ENCODE measurements at places on chromosomes 12 and 14.

DNA sequence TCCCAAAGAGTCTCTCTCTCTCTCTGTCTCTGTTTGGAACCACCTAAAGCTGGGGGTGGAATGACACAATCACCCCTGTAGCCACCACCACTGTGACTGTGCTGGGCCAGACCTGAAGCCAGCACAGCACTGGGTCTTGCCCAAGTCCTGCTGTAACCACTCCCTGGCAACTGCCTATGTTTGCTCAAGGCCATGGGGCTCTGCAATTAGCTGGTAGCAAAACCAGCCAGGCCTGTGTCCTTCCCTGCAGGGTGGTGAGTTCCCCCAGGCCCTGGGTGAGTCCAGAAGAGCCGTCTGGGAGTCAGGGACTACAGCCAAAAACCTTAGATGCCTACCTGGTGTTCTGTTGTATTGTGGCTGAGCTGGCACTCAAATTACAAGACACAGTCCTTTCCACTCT, 50.8 kb downstream of the DGLUCY start:
- DNase-seq: no peak

DNA sequence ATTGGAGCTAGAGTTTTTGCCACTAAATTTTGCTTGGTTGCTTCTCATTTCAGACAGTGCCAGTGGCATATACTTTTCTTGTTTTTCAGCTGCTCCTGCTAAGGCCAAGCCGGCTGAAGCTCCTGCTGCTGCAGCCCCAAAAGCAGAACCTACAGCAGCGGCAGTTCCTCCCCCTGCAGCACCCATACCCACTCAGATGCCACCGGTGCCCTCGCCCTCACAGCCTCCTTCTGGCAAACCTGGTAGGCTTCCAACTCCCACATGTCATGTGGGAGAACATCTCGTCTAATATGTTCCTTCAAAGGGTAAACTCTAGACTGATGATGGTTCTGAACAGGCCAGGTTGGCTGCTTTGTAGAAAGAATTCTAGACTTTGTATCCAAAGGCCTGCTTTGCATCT, 11.0 kb downstream of the DLST start:
- DNase-seq: no peak

GRCh38 chr12:3250034-3250433, 172.9 kb downstream of the TSPAN9 start:
- DNase-seq: no peak

- no peak for DNase-seq
Observed at GRCh38 chr14:40386433-40386832, 954.2 kb upstream of the FBXO33 start.

- no peak for DNase-seq
Observed at GRCh38 chr12:98022961-98023360, 492.4 kb upstream of the TMPO start.

DNA sequence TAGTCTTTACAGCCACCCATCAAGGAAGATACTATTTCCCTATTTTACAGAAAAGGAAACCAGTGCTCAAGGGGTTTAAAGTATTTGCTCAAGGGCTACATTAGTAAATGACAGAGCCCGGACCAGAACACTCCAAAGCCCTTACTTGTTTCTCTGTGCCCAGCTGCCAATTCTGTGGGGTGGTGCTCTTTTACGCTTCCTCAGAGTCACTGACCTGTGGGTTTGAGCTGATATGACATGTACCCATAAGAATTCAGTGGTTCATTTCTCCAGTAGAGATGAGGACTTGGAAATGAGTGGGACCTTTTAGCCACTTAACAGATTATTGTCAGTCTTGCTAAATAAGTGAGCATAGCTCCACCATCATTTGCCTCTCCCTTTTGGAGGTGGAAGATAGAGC, 37.4 kb upstream of the NKX2-8 start:
- no peak for DNase-seq

GRCh38 chr12:2190085-2190484, 137.3 kb downstream of the CACNA1C start:
- DNase-seq: no peak

DNA sequence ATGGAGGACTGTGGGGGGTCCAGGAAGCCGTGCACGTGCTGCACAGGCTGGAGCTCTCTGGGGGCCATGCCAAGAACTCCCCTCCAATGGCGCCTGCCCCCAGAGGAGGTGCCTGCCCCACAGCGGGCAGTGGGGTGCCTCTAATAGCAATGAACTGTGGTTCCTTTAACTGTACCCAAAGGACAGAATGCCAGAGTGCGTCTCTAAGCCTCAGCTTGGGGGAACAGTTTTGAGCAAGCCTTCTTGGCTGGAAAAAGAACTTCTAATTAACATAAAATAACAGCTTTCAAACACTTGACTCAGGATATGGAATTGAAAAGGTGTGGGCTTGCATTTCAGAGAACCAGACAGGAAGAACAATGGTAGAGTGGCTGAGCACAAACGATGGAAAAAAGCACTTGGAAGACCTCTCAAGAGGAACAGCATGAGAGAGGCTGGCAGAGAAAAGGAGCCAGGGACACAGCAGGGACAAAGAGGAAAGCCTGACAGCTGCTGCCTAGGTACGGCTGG, 195.6 kb downstream of the TTC7B start:
- no peak for DNase-seq

- peak; percentile 57 for DNase-seq
Observed at GRCh38 chr12:49369411-49370145, 2.3 kb downstream of the SPATS2 start.

GRCh38 chr14:91010153-91010533, 50.3 kb downstream of the RPS6KA5 start:
- no peak for DNase-seq

DNA sequence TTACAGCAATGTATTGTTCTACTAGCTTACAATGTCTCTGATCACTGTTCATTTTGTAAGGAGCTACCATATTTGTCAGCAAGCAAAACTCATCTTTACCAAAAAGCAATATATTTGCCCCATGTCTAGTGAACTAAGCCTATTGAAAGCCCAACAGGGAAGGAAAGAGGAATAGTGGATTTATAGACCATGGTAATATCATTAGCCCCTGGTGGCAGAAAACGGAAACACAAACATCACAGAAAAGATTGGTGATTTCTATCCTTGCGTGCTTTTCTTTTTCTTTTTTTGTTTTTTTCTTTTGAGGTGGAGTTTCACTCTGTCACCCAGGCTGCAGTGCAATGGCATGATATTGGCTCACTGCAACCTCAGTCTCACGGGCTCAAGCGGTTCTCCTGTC, 1562.4 kb upstream of the TMEM132C start:
- no peak for DNase-seq

GRCh38 chr12:113462117-113462774, 9.4 kb downstream of the LHX5 start:
- peak; percentile 32 for DNase-seq

GRCh38 chr14:69636718-69637480, 25.5 kb downstream of the SUSD6 start:
- DNase-seq: no peak

DNA sequence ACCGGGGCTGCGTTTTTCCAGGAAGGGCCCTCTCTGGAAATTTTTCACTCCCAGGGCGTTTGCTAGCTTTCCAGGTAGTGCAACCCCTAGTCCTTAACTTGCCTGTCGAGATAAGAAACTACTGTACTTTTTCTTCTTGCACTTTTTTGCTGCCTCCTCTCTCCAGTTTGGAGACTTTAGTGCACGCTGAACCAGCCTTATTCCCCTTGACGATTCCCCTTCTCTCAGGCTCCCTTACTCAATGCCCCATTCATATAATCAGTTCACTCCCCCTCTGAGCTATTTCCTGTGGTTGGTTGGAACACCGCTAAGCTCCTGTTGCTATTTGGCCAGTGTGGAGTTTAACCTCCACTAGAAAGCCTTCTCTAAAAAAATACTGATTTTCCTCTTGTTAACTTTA, 682 bp downstream of the CREBL2 start:
- no peak for DNase-seq

GRCh38 chr12:30990776-30991175, 64.2 kb downstream of the TSPAN11 start:
- DNase-seq: no peak

- DNase-seq: no peak
Observed at GRCh38 chr14:43471595-43471994, 1035.5 kb downstream of the FSCB start.

DNA sequence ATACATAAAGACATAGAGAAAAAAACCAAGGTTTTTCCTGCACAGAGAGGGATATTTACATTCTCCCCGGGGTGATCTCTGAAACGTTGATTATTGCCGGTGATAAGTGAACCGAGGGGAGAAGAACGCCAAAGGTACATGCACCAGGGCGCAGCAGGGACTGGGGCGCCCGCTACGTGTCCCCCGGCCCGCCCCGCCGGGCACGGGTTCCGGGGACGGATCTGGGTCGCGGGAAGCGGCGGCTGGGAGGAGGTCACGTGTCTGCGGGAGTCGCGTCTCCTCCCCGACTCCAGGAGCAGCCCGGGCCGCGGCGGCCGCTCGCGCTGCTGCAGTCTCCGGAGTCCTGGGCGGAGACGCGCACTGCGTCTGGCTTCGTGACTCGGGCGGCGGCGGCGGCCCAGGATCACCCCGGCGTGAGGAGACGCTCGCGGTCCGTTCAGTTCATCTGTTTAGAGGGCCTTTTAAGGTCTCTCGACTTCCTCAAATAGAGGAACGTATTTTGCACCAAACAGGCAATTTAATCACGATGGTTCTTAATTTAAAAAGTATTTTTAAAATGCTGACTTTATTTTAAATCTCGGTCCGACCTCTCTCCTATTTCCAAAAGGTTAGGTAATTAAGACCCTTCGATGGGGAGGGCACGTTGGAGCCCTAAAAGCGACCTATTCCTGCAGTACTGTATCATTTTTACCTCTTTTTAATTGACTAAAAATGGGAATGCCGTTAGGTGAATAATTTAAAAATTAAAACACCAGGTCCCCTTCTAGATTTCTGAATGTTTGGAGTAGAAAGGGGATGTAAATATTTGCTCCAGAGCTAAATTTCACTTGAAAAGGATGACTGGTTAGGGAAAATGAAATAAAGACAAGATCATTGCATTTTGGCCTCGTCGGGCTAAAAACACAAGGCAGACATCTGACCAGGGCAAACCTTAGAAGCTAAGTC, 1.8 kb upstream of the BHLHE41 start:
- no peak for DNase-seq

- DNase-seq: no peak
Observed at GRCh38 chr14:103228076-103228806, 105.0 kb downstream of the TNFAIP2 start.

DNA sequence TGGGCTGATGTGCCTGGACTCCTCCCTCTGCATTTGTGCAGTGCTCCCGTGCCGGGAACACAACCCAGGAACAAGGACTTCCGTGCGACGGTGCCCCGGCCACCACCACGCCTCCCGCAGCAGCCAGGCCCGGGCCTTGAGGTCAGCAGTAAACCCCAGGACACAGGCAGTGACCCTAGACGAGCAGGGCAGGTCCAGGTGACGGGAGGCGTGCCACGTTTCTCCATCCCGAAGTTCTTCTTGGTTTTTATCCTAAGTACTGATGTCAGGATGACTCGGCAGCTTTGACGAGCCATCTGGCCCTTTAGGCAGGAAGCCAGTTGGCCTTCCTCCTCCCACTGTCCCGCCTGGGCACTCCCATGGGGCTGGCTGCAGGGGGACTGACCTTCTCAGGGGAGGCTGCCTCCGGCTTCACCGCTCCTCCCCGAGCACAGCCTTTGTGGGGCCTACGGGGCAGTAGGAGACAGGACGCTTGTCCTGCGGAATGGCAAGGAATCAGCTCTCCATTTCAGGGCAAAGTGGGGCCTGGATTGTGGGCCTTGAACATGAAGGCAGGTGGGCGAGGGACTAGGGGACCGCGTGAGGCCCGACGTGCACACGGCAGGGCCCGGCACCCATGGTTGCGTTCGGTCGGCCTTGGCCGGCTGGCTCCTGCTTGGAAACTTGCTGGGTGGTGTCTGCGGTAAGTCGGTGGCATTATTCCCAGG, 94.1 kb downstream of the FBXL14 start:
- no peak for DNase-seq

DNA sequence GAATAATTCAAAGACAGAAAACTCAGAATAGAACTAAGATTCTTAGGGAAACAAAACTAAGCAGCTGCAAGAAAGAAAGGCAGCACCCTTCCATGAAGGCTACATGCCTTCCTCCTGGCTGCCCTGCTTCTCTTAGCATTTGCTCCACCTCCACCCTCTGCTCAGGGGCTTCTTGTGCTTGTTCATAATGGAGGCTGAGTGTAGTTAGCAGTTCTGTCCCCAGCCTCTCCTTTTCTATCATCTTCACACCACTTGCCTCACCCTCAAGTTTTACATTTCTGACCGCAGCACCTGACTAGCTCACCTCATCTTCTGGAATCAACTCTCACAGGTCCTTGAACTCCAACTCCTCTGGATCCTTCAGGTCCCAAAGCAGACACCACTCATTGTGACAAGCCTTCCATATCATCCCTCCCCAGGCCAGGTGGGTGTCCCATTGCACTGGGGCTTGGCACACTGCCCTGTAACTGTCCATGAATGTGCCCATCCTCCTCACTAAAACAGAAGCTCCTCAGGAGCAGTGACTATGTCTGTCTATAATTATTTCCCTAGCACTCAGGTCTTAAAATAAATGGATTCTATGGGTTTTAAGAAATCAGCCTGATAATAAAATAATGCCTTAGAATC, 139.1 kb downstream of the TMTC1 start:
- no peak for DNase-seq

DNA sequence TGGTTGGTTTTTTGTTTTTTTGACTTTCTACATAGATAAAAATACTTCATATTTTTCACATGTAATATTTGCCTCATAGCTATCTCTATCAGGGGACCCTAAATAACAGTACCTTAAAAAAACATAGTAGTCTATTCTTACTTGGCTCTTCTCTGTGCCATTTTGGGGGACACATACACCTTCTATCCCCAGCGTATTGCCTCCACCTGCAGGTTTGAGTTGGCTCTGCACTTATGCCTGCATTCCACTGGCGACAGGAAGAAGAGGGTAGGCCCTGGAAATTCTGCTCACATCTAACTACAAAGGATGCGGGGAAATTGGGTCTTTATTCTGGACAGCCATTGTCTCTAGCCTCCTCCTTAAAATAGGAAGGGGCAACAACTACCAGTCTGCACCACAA, 13.8 kb upstream of the IFI27L2 start:
- no peak for DNase-seq

DNA sequence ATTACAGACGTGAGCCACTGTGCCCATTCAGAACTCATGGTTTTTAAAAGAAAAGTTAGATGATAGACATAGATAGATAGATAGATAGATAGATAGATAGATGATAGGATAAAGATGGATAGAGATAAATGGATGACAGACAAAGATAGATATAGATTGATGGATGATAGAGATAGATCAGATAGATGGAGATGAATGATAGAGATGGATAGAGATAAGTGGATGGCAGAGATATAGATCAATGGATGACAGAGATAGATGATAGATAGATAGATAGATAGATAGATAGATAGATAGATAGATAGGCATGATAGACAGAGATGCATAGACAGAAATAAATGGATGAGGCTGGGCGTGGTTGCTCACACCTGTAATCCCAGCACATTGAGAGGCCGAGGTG, 13.7 kb upstream of the SLC25A3 start:
- DNase-seq: no peak

DNA sequence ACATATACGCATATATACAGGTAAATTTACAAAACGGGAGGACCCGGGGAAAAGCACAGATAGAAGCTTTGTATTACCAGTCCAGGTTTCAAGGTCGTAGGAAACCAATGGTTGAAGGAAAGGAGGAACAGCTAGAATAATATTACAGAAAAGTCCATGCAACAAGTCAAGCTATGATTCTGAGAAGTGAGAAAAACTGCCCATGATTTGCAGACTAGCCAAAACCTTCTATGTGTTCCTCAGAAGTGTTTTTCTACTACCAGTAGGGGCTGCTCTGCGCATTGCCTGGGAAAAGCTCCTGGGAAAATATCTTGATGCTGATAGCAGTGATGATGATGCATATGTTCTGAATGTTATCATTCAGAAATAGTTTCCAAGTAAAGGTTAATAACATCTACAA, 2.2 kb downstream of the PDZRN4 start:
- DNase-seq: no peak

- no peak for DNase-seq
Observed at GRCh38 chr12:82803201-82803600, 116.5 kb downstream of the TMTC2 start.
